ENCODE measurements at places on chromosomes 7 and 10.

DNA sequence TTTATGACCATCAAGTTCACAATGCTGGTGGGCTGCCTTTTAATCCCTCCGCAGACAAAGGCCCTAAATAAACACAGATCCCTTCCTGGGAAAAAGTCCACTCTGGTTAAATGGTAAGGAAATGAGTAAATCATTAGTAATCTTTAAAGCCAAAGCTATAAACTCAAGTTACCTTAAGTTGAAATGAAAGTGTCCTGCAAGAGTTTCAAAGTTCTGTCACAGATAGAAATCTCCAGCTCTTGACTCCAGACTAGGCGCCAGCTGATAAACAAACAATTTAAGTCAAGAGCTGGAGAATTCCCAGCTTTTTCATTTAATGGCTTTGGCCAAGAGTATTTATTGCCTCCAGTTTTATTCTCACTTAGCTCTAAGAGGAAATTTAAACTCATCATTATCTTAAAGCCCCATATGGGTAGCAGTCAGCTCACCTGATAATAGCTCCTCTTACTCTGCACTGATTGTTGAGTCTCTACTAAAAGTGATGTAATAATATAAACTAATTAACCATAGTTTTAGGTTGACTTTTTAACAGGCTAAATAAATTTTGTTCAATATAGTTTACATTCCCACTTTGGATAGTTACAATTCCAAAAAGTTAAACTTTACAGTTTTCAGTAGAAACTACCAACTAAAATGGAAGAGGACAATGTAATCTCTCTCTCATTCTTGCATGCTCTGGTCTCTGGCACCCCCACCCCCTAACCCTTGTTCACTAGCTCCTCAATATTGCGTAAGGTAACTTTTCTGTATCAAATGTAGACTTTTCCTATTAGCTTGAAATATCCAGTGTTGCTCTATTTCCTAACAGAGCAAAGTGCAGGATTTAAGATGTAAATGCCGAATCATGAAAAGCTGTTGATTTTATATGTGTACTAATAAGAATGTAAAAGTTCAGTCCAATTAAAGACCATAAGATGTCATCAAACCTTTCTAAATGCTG, 56.1 kb downstream of the HIBADH start:
- no peak for DNase-seq

GRCh38 chr7:2675256-2675764, 12.7 kb upstream of the AMZ1 start:
- DNase-seq, result no peak

DNA sequence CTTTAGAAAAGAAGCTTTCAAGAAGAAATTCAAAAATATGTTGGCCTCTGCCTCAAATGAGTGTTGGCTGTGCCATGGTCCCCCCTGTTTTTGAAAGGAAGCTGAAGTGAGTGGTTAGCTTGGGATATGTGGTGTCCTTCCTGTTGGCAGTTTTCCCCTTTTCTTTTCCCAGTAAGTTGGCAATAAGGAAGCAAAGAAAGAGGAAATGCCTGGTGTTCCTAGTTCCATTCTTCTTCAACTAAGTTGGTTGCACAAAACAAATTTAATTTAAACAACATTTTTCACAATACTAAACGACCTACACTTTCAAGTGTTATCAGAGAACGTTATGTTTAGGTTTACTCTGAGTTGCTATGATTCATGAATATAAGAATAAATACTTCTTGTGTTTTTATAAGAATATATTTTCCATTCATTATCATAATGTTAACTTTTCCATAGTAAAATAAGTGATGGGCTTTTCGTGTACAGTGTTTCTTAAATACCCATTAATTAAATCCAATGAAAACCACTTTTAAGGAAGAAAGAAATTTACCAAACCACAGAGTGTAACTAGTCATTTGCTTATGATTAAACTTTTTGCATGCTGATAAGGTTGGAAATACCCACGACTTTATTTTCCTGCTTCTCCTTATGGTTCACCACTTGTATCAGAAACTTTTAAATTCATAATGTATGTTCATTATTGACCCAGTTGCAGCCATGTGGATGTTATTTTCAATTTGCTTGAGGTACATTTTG, 7.7 kb downstream of the HDAC9 start:
- DNase-seq, result no peak

GRCh38 chr10:76350583-76350982, 919.2 kb downstream of the LRMDA start:
- no peak for DNase-seq

GRCh38 chr10:89090756-89091445, 100.3 kb downstream of the FAS start:
- no peak for DNase-seq

GRCh38 chr7:142581341-142581740, 167.9 kb upstream of the PRSS1 start:
- DNase-seq, result no peak

DNA sequence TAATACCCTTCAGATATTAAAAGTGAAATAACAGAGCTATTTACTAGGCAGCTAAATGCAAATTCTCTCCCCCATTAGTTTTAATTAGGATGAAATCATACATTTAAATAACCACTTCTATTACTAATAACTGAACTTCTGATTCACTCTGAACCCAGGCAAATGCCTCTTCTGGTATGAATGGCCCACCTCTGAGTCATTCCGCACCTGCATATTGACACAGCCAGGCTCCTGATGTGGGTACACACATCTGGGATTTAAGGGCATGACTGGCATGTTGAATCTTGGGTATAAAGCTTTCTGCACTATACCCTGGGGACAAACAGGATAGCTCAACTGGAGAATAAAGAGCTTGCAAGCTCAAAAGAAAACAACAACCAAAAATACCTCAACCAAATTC, 140.9 kb downstream of the AUTS2 start:
- no peak for DNase-seq

DNA sequence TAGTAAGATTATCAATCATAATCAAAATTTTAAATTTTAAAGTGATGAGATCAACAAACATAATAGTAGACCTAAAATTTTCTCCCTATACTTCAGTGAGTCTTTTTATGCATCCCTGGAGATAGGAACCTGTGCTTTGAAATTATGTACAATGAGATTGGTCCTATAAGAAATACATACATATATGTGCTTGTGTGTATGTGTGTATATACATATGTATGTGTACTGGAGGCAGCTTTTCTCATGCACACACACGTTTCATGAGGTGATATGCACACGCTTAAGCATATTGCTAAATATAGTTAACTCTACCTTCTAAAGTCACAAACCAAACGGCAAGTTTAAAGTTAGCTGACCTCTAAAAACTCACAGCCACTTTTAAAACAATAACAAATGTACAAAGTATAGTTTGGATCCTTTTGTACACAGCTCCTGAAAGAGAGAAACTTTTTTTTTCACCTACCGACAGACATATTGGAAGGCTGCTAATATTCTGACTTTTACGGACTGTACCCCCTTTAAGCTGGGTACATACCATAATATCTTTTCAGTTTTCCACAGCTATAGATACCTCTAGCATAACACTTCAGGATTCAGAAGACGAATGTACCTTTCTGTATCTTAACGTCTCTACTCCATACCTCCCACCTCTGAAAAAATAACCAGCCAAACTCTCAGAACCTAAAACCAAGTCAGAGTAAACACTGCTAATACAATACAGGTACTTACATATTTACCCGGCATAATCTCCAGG, 3.3 kb downstream of the ITGB1 start:
- no peak for DNase-seq

GRCh38 chr7:129176916-129177710, 11.3 kb upstream of the SMO start:
- DNase-seq, result no peak

- DNase-seq, result no peak
Measured at GRCh38 chr7:100540073-100540723, 1.2 kb downstream of the AGFG2 start.

DNA sequence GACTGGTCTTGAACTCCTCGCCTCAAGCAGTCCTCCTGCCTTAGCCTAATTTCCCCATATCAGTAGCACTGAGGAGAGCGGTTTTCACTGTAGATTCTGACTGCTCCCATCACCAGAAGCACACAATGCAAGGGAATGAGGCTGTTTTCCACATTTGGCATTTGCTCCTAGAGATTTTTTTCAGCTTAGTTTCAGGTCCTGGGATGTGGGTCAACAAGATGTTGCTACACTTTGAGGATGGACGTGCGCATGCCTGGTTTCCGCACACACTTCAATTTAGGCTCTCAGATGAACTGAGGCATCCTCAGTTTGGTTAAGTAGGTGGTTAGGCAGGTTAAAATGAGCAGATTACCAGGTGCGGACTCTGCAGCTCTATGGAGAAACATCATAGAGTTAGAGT, 287.1 kb upstream of the LYZL1 start:
- no peak for DNase-seq
